ENCODE measurements at places on chromosomes 7 and 10. TPM values are rescaled to one million over a fixed set of nuclear protein-coding genes. Genes with fewer than 3 reads are reported as not detected.

Gene CTTNBP2
- total RNA-seq, result 0.25 TPM

Gene HOXA11
- 16.7 TPM for total RNA-seq

Gene ASCC1
- 24.9 TPM for total RNA-seq

Gene AP4M1
- 20.5 TPM for total RNA-seq

DNA sequence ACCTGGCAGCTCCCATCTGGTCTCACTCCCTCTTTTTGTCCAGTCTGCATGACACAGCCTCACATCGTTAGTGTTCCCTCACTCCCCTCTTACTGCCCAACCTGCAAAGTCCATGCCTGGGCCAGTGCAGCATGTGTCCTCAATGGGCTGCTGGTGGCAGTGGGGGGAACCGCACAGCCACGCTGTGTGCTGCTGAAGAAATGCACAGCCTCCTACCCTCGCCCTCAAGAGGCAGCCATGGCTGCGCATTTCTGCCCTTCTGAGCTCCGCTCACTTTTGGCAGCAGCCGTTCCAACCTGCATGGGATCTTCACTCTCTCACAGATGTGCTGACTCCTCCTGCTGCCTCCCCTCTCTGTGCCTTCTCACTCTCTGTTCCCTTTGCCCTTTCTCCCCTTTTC lies 103.4 kb downstream of the EGFR start:
- H3K27ac ChIP-seq, result no peak overlapping the region
- H3K4me1 ChIP-seq, result peaks cover 4% of the 10 kb centered on the region

- H3K27ac ChIP-seq, result no peak overlapping the region
- no peaks in the 10 kb centered on the region for H3K27me3 ChIP-seq
- no peak for DNase-seq
- H3K4me1 ChIP-seq, result no peaks in the 10 kb centered on the region
- no peaks in the 10 kb centered on the region for H3K36me3 ChIP-seq
- no peak overlapping the region for H3K4me3 ChIP-seq
These were observed 203.9 kb downstream of the MALRD1 start for GRCh38 chr10:19252531-19252930.

GRCh38 chr10:4147245-4147644 lies 362.2 kb upstream of the KLF6 start:
- no peak for DNase-seq
- no peaks in the 10 kb centered on the region for H3K27me3 ChIP-seq
- H3K36me3 ChIP-seq, result no peaks in the 10 kb centered on the region
- H3K4me1 ChIP-seq, result no peaks in the 10 kb centered on the region

- H3K4me3 ChIP-seq, result no peak overlapping the region
- peak overlapping the region; percentile 15 for H3K27ac ChIP-seq
- H3K4me1 ChIP-seq, result peaks cover 19% of the 10 kb centered on the region
- H3K36me3 ChIP-seq, result no peaks in the 10 kb centered on the region
These were observed 1094.0 kb downstream of the KCNMA1 start for GRCh38 chr10:76543655-76544054.

- no peaks in the 10 kb centered on the region for H3K27me3 ChIP-seq
- H3K4me1 ChIP-seq, result no peaks in the 10 kb centered on the region
- no peak overlapping the region for H3K4me3 ChIP-seq
These were observed 37.0 kb upstream of the SVOPL start for GRCh38 chr7:138738114-138738513.

DNA sequence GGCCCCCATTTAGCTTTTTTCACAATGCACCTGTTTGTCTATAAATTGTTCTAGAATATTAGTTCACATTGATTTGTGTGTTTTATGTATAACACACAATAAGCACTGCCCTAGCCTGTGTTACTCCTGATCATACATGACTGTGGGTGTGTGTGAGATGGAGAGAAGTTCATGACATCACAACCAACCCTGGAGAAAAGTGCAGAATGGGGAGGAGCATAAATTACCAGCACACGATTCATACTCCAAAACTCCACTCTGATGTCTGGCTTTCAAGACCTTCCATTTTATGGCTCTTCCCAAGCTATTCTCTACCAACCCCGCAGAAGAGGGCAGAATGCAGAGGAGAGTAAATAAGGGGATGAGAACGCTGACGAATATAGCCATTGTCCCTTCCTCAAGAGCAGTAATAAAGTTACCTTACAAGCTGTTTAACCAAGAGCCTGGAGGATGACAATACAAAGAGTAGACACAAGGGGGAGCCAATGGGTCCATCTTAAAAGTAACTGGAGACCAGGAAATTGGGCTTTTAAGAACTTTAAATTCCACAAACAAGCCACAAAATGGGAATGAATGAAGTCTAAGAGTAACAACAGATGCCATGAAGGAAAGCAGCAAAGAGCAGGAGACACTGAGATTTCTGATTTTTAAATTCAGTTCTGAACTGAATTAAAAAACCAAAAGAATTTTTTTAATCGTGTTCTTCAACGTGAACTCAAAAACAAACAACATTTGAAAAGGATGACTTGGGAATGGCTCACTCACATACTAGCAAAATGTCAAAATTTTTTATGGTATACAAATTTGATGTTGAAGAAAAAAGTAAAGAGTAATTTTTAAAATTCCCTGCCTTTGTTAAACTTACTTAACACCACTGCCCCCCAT lies 159.6 kb downstream of the PARD3 start:
- peak; percentile 86 for DNase-seq
- H3K4me1 ChIP-seq, result no peaks in the 10 kb centered on the region
- no peaks in the 10 kb centered on the region for H3K36me3 ChIP-seq
- no peak overlapping the region for H3K4me3 ChIP-seq
- H3K27ac ChIP-seq, result no peak overlapping the region

GRCh38 chr7:35261476-35262285 lies 7.8 kb upstream of the TBX20 start:
- H3K27me3 ChIP-seq, result peaks cover 62% of the 10 kb centered on the region
- no peaks in the 10 kb centered on the region for H3K4me1 ChIP-seq
- H3K36me3 ChIP-seq, result no peaks in the 10 kb centered on the region
- H3K4me3 ChIP-seq, result no peak overlapping the region

GRCh38 chr7:137078781-137079180 lies 210.3 kb downstream of the CHRM2 start:
- H3K4me1 ChIP-seq, result peaks cover 1% of the 10 kb centered on the region
- no peak overlapping the region for H3K27ac ChIP-seq
- H3K4me3 ChIP-seq, result no peak overlapping the region
- no peaks in the 10 kb centered on the region for H3K27me3 ChIP-seq

DNA sequence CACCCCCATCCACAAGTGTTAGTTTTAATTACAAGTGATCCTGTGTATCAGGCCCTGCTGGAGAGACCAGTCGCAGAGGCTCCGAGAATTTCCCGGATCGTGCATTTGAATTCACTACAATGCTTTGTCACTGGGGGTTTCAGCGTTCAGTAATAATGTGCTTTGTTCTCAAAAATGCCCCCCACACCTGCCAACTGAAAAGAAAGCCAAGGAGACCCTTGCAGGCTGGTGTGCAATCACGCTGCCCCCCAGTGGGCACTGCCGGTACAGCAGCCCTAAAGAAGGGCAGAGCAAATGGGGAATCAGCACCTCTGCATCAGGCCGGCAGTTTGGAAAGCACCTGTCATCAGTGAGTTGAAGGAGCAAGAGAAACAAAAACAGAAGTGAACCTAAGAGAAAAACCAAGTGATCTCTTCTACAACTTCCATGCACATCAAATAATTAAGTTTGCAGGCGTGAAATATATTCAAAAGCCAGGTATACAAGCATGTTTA lies 177.6 kb downstream of the PARD3 start:
- H3K4me3 ChIP-seq, result no peak overlapping the region
- peaks cover 4% of the 10 kb centered on the region for H3K4me1 ChIP-seq
- H3K27ac ChIP-seq, result no peak overlapping the region
- no peaks in the 10 kb centered on the region for H3K27me3 ChIP-seq
- DNase-seq, result peak; percentile 57
- H3K36me3 ChIP-seq, result no peaks in the 10 kb centered on the region

DNA sequence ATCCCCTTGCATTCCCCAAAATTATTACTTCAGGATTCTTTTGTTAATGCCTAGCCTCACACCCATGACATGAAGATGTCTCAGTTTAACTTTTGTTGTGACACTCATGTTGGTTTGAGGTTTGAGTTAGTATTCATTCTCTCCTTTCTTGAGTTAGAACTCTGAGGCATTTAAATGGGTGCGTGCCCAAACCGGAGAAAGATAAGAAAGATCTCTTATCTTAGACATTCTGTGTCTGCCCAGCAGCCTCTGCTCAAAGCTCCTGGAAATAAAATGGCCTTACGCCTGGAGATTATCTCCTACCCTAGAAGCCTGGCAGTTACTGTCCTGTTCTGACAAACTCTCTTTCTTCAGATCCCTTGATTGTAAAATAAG lies 26.3 kb downstream of the WBP1L start:
- H3K4me3 ChIP-seq, result no peak overlapping the region
- H3K4me1 ChIP-seq, result peaks cover 26% of the 10 kb centered on the region
- H3K27me3 ChIP-seq, result no peaks in the 10 kb centered on the region
- no peaks in the 10 kb centered on the region for H3K36me3 ChIP-seq
- H3K27ac ChIP-seq, result no peak overlapping the region

- DNase-seq, result peak; percentile 45
- H3K27me3 ChIP-seq, result no peaks in the 10 kb centered on the region
- H3K4me3 ChIP-seq, result no peak overlapping the region
- H3K4me1 ChIP-seq, result peaks cover 6% of the 10 kb centered on the region
These were observed 29.1 kb downstream of the EPC1 start for GRCh38 chr10:32317795-32318357.

GRCh38 chr10:15214237-15214636 lies 45.7 kb upstream of the NMT2 start:
- no peak for DNase-seq
- H3K27me3 ChIP-seq, result no peaks in the 10 kb centered on the region
- peaks cover 19% of the 10 kb centered on the region for H3K4me1 ChIP-seq
- no peak overlapping the region for H3K4me3 ChIP-seq
- H3K27ac ChIP-seq, result no peak overlapping the region

GRCh38 chr10:35552650-35553342 lies 52.3 kb upstream of the GJD4 start:
- no peak overlapping the region for H3K4me3 ChIP-seq
- H3K27ac ChIP-seq, result no peak overlapping the region
- H3K4me1 ChIP-seq, result peaks cover 8% of the 10 kb centered on the region
- peak; percentile 16 for DNase-seq
